ENCODE measurements at places on chromosomes 7 and 10.

GRCh38 chr7:94417901-94418300, 23.2 kb downstream of the COL1A2 start:
- DNase-seq, result no peak

DNA sequence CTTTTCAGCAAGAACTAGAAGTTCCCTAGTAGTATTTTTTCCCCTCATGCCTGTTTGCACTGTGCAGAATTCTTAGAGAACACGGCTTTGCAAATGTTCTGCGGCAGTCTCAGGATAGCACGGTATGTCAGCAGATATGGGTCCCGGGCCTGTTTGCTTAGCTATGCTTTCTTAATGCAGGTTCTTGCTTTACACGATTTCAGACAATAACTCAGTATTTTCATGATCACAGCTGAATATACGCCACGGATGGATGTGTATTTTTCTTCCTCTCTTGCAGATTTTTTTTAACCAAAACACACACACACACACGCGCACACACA, 137.3 kb downstream of the HECW1 start:
- no peak for DNase-seq

DNA sequence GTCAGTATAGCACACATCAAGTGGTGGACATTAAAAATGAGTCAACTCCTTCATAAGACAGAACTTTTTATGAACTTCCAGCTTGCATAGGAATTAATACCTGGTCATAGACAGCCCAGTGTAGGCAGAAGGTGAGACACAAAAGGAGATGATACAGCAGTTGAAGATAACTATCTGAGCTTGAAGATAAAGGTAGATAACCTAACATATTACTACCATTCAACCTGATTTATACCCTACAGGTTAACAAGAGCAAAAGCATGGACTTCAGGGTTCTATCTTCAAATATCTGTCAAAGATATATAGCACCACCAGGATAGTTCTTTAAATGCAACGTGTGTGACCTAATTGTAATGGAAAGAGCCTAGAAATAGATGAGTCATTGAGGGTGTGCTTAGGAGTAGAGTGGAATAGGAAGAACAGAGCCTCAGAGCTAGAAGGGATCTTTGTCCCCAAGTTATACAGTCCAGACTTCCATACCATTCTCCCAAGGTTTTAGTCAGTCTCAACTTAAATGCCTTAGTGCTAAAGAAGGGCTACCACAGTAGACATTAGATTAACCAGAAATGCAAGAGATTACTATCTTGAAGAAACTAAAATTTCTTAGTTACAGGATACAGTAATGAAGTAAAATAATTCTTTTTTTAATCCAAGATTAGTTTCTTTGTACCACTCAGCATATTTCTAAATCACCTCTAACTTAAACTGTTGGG, 9.2 kb downstream of the ZNF800 start:
- DNase-seq, result no peak

- DNase-seq, result no peak
These were observed 354.8 kb downstream of the CXCL12 start for GRCh38 chr10:44030132-44030531.

DNA sequence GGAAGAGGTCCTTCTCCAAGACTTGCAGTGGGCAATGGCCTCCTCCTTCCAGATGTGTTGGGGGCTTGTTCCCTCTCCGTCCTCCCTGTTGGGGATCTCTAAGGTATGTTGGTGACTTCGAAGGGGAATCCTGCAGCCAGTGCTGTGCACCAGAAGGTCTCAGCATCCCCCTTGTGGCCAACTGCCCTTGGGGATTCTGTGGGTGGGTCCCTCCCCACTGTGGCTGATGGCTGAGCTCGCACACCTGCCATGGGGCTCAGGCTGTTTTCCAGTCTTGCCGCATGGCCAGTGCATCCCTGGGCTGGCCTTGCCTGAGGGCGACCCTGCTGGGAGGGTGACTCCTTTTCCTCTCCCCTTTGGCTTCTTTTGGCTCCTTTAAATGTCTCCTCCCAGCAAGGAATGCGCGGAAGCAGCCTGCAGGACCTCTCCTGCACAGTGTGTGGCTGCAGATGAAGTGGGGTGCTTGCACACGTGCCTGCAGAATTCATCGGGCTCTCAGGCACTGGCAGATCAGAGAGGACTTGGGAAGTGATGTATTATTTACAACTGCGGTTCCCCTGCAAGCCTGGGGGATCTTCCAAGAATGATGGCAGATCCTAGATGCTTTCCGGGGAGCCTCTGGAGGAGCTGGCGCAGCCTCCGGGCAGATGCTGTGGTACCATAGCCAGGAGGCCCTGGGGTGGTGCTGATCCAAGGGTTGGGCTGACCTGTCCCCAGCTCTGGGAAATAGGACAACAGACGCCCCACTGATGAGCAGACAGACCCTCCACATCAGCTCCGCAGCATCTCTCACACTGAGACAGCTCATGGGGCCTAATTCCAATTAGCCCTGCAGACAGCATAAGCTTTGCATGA, 410.0 kb downstream of the TCERG1L start:
- DNase-seq, result no peak

- peak; percentile 31 for DNase-seq
These were observed 303.7 kb downstream of the WDR11 start for GRCh38 chr10:121154846-121155245.

GRCh38 chr7:99499721-99500636, at the start of gene ZNF394:
Gene ZNF394 (minus strand): TSS chr7:99500281. CDS start chr7:99500093, 188 bp downstream.
- DNase-seq, result peak; percentile 88

DNA sequence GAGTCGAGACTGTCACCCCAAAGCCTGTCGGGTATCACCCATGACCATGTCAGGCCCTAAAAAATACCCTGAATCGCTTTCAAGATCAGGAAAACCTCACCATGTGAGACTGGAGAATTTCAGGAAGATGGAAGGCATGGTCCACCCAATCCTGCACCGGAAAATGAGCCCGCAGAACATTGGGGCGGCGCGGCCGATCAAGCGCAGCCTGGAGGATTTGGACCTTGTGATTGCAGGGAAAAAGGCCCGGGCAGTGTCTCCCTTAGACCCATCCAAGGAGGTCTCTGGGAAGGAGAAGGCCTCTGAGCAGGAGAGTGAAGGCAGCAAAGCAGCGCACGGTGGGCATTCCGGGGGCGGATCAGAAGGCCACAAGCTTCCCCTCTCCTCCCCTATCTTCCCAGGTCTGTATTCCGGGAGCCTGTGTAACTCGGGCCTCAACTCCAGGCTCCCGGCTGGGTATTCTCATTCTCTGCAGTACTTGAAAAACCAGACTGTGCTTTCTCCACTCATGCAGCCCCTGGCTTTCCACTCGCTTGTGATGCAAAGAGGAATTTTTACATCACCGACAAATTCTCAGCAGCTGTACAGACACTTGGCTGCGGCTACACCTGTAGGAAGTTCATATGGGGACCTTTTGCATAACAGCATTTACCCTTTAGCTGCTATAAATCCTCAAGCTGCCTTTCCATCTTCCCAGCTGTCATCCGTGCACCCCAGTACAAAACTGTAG, 176.2 kb downstream of the RTKN2 start:
- DNase-seq, result no peak

DNA sequence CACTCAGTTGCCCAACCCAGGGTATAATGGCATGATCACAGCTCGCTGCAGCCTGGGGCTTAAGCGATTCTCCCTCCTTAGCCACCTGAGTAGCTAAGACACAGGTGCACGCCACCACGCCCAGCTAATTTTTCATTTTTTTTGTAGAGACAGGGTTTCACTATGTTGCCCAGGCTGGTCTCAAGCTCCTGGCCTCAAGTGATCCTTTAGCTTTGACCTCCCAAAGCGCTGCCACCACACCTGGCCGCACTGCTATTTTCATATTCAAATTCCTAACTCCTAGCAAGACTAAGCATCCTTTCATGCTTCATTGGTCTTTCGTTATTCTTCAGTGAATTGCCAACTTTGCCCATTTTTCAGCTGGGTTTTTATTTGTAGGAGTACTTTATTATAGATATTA, 30.4 kb upstream of the DAGLB start:
- no peak for DNase-seq

GRCh38 chr10:127532659-127533058, 16.4 kb upstream of the NPS start:
- DNase-seq, result no peak

DNA sequence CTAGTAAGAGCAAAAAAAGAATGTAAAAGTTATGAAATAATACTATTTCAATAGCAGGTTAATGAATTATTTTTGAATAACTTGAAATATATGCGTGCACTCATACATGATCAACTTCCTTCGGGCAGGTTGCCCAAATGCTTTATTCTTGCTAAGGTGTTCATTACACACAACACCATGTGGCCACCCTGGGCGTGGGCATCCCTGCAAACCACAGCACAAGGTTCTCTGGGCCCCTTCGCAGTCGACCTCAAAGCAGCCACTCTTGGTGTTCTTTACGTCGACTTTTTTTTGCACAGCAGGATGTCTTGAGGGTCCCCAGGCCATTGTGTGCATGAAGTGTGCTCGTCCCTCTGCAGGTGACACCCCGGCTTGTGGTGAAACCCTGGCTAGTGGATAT, 300.7 kb upstream of the PITRM1 start:
- DNase-seq, result no peak

DNA sequence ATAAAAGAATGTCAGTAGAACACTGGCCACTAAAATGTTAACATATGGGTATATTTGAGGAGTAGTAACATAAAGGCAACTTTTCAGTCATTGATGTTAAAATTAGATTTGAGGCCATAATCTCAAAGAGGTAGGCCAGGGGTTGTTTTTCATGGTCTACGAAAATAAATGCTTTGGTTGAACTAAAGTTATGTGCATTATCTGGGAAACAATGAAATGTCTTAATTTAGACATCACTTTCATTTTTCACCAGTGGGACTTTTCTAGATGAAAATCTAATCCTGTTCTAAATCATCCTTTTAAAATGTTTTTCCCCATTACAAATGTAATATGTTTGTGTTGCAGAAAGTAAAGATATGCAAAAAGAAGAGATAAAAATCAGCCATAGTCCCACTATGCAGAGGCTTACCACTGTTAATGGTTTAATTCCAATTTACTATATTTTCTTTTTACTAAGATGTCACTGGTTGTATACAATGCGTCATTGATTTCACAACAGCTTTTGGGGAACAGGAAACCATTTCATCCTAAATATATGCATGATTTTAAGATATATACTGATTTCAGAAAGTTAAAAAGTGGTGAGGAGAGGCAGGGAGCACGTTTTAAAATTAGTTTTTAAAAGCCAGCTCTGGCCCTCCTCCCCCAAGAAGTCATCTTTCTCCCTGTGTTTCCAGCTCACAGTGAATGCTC, 64.3 kb downstream of the ARID5B start:
- DNase-seq, result no peak

DNA sequence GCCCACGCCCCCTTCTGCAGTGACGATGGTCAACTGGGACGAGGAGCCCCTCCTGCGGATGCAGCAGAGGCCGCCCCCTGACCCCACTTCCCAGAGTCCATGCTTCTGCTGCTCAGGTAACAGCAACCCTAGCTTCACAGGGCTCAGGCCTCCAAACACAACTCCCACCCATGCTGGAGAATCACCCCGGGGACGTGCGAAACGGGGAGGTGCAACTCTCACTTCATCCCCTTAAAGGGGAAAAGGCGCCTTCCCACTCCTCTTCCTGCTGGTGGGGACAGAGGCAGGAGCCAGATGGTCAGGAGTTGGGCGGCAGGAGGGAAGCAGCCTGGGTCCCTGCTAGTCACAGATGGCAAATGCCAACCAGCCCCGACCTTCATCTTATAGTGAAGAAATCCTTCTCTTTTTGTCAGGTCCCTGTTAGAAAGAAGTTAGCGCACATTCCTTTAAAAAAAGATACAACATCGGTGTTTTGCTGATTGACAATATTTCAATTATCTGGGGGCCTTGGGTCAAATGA, 155.4 kb downstream of the DIP2C start:
- DNase-seq, result no peak

- DNase-seq, result no peak
These were observed 4.9 kb downstream of the PRTFDC1 start for GRCh38 chr10:24947304-24948097.

- DNase-seq, result no peak
These were observed at the start of gene NANOS1 for GRCh38 chr10:119029613-119030420. Gene NANOS1 (plus strand): TSS chr10:119029714. CDS start chr10:119029802, 88 bp downstream.

DNA sequence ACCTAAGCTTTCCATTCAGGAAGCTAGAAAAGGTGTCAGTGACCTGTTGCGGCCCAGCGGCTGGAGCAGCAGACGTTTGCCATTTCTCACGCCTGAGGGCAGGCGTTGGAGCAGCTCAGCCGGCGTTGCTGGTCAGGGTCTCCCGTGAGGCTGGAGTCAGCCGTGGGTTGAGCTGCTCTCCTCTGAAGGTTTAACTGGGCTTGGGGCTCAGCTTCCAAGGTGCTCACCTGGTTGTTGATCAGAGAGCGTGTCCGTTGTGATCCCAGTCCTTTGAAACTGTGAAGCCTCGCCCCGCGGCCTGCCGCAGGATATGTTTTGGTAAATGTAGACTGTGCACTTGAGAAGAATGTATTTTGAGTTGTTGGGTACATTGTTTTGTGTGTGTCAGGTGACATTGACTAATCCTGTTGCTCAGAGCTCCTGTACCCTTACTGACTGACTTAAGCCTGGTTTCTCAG, 20.6 kb upstream of the PWWP2B start:
- no peak for DNase-seq

- no peak for DNase-seq
These were observed 873.0 kb downstream of the SORCS3 start for GRCh38 chr10:105514106-105514505.

- no peak for DNase-seq
These were observed 25.5 kb upstream of the EZH2 start for GRCh38 chr7:148909568-148909967.

- no peak for DNase-seq
These were observed 10.3 kb downstream of the SLK start for GRCh38 chr10:103977204-103977603.

DNA sequence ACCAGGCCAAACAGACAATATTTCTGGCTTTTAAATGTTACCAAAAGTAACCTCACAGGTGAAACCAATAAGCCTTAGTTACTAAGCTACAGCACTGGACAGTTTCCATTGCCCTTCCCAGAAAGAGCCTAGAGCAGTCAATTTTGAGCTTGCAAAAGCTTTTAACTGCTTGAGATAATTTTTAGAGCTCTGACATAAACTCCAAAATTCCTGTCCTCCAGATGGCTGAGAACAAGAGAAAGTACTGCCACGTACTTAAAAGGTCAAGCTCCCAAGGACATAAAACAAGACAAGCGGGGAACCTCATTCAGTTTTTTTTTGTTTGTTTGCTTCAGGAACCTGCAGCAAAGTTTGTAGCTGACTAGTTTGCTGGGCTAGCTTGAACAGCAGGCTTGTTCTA, 54.1 kb downstream of the BBS9 start:
- no peak for DNase-seq

- no peak for DNase-seq
These were observed 34.1 kb upstream of the TMEM243 start for GRCh38 chr7:87253589-87254087.

GRCh38 chr10:100890673-100891317, 22.0 kb upstream of the SLF2 start:
- DNase-seq, result peak; percentile 97
